Fibroblast of skin of back (primary cell): ENCODE measurements at places on chromosomes 7 and 10.
A peak's percentile ranks its signal among the peaks of the same experiment; 100 is the strongest.

DNA sequence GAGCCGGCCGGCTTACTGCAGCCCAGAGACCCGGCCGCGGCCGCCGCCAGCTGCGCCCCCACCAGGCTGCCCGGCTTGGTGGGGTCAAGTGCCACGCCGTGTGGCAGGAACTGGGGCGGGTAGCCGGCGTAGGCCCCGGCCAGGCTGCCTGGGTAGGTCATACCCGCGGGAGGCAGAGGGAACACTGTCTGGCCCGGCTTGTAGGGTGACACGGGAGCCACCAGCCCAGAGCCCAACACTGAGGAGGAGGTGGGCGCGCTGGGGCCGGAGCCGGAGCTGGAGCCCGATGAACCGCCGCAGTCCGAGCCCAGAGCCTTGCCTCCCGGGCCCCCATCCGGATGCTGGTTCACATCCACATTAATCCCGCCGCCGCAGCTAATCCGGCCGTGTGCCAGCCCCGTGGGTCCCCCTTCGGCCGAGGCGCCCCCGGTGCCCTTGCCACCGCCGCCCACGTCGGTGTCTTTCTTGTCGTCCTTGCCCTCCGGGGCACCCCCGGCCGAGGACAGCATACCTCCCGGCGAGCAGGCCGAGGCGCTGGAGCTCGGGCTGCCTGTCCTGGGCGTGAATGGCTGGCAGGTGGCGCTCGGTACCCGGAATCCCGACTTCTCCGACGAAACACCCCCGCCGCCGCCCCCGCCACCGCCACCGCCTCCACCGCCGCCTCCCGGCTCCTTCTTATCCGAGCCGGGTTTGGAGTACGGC, 2.0 kb downstream of the ZNF503 start:
- DNase-seq: peak; percentile 81

DNA sequence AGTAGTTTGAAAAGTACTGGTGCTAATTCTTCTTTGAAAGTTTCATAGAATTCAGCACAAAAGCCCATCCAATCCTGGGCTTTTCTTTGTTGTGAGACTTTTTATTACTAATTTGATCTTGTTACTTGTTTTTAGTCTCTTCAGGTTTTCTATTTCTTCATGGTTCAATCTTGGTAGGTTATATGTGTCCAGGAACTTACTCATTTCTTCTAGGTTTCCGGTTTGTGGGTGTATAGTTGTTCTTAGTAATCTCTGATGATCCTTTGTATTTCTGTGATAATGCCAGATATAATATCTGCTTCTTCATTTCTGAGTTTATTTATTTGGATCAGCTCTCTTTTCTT, 147.5 kb downstream of the RTKN2 start:
- DNase-seq: no peak

GRCh38 chr7:131564640-131565039, 8.2 kb upstream of the PODXL start:
- DNase-seq: no peak

GRCh38 chr7:144969787-144970186, 133.9 kb upstream of the TPK1 start:
- DNase-seq: no peak

DNA sequence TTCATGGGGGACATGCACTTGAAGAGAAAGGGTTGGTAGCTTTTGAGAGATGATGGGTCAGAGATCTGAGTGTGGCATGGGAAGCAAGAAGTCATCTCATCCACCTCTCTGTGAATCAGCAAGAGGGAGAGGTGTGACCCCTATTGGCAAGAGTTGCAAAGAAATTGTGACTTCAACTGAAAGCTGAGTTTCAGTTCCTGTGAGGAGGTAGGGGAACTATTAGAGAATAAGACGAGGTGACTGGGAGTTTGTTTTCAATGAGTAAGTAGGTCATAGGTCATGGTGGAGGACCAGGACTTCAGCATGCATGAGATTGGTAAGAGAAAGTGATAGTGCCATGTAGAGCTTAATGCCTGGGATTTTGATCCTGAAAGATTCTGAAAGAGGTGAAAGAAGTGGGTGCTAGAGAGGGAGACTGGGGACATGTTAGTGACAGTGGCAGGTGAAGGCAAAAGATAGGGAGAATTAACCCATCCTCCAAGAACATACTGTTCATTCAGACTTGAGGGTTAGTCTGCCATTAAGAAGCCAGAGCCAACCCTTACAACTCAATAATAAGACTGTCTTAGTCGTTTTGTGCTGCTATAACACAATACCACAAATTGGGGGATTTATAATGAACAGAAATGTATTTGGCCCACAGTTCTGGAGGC, 75.5 kb upstream of the CAPZA2 start:
- DNase-seq: peak; percentile 42

- DNase-seq: no peak
These were observed 319.7 kb downstream of the CXCL12 start for GRCh38 chr10:44064987-44065787.

- no peak for DNase-seq
These were observed 11.3 kb upstream of the TRPV6 start for GRCh38 chr7:142896741-142897379.

- DNase-seq: no peak
These were observed 2.2 kb downstream of the CDC123 start for GRCh38 chr10:12198156-12198555.

DNA sequence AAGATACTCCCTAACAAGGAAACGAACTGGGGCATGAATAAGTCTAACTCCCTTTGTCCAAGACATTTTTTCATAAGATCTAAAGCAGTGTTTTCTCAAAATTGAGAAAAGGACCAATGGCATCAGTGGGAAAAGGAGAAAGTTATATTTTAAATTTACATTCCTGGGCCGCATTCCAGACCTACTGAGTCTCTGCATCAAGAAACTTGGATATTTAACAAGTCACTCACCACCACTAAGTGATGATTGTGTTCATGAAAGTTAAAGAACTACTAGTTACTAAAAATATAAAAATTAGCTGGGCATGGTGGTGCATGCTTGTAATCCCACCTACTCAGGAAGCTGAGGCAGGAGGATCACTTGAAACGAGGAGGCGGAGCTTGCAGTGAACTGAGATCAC, 149.6 kb upstream of the MEOX2 start:
- peak; percentile 91 for DNase-seq

DNA sequence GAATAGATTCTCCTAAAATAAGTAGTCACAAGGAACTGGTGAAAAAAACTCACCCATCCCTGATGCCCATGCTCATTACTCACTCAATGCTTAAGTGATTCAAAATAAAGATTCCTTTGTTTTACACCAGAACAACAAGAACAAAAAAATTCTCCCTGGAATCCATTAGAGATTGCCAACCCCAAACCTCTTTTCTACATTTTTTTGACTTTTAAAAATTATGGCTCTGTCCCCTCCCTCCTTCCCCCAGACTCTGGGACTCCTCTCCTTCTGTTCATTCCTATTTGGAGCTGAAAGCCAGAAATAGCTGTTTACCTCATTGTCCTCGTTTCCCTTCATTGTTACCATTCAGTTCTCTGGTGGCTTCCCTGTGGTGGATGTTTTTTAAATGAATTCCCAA, 63.2 kb upstream of the FHIP2A start:
- peak; percentile 11 for DNase-seq

- DNase-seq: no peak
These were observed 51.4 kb upstream of the ZNF716 start for GRCh38 chr7:57398548-57398947.

GRCh38 chr10:122234416-122234815, 36.7 kb upstream of the BTBD16 start:
- no peak for DNase-seq

DNA sequence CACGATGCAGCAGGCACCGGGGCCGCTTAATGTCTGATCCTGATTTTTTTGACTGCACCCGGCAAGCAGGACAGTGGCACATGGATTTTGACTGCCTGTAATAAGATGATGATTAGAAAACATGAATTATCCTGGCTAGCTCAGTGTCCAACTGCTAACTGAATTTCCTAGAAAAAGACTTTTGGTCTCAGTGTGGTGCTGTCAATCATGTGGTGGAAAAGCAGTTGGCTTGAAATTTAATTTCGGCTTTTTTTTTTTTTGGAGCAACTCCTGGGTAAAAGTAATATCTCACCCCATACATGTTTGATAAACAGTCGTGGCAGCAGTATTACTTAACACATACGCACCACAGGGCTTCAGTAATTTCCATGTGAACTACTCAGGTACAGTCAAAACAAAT, 227.7 kb downstream of the FANK1 start:
- DNase-seq: no peak

GRCh38 chr10:46318799-46319198, 32.0 kb downstream of the ANTXRL start:
- DNase-seq: no peak

GRCh38 chr10:1229116-1229515, 172.9 kb downstream of the WDR37 start:
- no peak for DNase-seq

GRCh38 chr7:23372611-23373010, 73.5 kb downstream of the MALSU1 start:
- DNase-seq: no peak

GRCh38 chr7:155234158-155234492, 63.6 kb upstream of the INSIG1 start:
- no peak for DNase-seq

DNA sequence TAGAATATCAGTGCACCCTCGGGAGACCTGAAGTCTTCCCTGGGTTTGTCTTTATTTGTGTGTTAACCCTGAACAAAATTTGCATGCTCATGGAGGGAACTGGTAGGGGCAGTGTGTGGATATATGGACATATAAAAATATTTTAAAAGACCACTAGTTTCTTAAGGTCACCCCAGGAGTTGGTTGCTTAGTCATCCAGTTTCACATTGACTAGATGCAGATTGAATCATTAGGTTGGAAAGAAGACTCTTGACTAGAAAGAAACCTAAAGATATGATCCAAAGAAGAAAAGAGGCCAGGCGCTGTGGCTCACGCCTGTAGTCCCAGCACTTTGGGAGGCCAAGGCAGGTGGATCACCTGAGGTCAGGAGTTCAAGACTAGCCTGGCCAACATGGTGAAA, 137.1 kb downstream of the KAT6B start:
- DNase-seq: no peak

DNA sequence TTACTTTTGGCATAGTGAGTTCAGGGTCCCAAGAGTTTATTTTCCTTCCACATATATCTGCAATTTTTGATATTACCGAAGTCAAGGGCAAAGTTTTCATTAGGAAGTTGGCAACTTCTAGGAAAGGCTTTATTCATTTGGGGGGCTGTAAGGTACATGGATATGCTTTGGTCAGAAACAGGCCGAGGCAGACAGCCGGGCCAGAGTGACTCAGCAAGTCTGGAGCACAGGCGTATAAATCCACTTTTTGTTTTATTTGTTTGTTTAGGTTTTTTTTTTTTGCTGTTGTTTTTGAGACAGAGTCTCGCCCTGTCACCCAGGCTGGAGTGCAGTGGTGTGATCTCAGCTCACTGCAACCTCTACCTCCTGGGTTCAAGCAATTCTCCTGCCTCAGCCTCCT, 3.7 kb downstream of the ZNF680 start:
- no peak for DNase-seq

GRCh38 chr10:15897287-15897686, 37.0 kb upstream of the MINDY3 start:
- DNase-seq: peak; percentile 60

DNA sequence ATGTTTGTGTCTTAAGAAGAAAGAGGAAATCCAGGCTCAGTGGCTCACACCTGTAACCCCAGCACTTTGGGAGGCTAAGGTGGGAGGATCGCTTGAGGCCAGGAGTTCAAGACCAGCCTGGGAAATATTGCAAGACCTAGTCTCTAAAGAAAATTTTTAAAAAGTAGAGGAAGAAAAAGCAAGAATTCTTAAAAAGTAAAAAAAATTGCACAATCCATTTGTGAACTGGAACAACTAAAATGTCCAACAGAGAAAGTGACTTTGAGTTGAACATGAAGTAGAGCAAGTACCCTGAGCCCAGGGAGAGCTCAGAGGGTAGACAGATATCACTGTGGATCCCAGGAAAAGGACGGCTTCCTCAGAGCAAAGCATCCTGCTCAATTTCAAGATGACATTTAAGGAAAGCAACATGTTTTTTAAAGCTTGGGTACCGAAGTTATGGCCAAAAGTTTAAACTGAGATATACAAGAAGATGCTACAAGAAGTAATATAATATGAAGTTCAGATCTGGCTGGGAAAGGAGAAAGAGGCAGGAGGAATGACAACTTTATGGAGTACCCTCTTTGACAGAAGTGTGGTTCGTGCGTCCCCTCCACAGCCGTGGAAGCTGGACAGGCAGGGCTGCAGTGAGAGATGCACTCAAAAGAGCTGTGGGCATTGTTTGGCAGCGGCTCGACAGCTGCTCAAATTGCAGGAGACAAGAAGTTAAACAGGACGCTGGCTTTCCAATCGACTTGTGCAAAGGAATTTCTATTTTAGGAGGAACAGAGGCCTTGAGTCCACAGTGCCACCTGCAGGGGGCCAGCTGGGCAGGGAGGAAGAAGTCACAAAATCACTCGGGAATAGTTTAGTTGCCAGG, 201.3 kb downstream of the JCAD start:
- DNase-seq: peak; percentile 81

DNA sequence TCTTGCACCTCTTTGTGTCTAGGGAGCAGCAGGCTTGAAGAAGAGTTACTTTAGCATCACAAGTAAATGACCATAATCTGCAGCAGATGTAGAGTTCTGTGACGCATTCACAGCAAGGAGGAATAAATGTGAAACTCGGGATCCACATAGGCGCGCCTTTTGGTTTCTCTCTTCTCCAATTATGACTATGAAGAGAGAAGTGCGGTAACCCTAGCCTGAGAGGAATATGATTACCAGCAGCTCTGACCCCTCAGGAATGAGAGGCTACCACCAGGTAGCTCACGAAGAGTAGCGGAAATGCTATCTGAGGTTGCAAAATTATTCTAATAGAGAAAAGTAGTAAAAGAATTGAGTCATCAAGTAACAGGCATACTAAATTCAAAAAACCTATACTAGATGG, 25.2 kb upstream of the DMTF1 start:
- DNase-seq: no peak

DNA sequence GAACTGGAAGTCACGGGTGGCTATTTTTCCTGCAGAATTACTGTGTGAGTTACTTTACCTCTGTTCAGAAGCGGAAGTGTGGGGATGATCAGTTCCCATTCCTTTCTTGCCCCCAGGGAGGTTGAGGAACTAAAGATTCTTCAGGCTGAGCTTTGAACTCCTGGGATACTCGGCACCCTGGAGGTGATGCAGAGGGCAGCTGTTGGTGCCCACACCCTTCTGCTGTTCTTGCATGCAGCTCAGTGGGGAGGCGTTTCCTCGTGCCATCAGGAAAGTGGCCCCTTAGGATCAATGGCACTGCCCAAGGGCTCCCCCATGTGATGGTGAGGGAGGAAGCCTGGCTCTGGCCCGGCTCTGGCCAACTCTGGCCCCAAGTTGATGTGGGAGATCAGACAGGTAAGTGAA, 44.7 kb upstream of the MXI1 start:
- no peak for DNase-seq

- DNase-seq: no peak
These were observed 6.5 kb downstream of the RGS10 start for GRCh38 chr10:119535837-119536507.

DNA sequence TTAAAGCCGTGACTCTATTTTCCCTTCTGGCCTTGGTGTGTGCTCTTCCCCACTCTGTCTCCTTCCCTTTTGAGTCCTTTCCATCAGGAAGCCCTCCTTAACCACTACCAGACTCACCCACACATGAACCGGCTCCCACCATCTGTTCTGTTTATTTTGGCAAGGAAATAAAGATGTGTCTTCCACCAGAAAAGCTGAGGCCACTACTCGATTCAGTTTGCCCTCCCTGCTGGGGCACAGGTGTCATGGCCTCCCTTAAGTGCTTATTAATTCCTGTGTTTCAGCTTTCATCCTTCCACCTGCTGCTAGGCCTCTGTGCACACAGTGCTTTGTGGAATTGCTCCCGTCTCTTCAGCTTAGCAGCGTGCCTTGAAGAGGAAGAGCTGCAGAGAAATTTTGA, 16.7 kb downstream of the POR start:
- DNase-seq: no peak
